NCI-H1417 treated with DMSO at 0.1 percent for 48 hours (cell line): ENCODE measurements at places on chromosomes 1 and 21.

GRCh38 chr1:89363638-89364536 is at the start of gene GBP6:
GBP6 (plus strand) TSS chr1:89364059; CDS start chr1:89368552, 4,493 bp downstream.
- DNase-seq = no peak

- no peak for DNase-seq
Observed at GRCh38 chr1:41467673-41468072, 16.8 kb downstream of the EDN2 start.

DNA sequence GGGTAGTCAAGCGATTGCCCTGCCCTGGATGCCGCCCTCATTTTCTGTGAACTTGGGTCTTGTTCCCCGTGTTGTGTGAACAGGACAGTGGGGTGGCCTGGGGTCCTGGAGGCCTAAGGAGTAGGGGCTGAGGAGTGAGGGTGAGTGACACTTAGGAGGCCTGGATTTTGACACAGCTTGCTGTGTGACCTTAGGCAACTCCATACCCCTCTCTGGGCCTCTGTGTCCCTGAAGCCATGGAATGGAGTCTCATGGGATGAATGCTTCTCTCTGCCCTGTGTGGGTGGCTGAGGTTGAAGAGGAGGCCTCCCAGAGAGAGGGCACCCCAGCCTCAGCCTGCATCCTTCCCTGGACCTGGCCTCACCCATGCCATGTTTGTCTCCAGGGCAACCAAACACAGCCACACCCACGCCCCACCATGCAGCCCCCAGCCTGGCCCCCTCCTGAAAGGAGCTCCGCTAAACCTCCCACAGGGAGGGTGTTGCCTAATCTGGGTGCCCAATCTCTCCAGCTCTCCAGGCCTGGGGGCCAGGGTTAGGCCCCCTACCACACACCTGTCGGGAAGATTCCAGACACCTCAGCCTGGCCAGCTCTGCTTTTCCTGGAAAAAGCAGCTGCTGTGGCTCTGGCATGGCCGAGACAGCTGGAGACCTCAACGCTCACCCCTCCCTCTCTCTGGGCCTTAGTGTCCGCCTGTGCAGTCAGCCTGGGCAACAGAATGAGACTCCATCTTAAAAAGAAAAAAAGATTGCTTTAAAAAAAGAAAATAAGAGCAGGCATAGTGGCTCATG is 9.9 kb downstream of the MYOM3 start:
- no peak for DNase-seq

DNA sequence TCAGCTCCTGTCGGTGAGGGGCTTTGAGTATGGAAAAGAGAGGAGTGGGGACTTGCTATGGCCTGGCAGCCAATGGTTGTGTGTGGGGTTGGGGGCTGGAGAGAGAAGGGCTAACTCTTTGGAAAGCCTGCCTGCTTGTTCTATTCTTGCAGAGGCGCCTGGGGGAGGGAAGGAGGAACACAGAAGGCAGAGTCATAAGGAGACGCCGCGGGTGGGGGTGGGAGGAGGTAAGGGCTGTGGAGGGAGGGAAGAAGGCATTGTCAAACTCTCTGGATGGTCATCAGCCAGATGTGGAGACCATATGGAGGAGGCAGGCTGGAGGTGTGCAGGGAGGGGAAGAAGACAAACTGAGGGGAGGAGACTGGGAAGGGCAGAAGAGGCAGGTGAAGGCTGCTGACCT is 70.0 kb downstream of the PLXNA2 start:
- DNase-seq = no peak

DNA sequence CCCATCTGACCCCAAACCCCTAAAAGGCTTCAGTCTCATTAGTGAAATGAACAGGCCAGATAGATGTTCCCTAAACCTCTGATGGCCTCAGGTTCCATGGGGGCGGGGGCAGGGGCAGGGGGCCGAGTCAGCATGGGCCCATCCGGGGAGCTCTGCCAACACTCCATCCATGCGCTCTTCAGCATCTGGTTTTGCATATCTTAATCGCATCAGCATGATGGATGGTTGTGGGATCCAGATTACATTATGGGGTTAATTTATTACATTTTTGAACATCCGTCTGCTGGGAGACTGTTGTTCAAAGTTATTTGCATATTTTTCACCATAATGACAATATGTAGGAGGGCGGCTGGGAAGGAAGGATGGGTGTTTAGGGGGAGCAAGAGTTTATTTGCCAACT is 3.1 kb upstream of the MAD2L2 start:
- DNase-seq = no peak

GRCh38 chr1:164725401-164725800 is 166.4 kb downstream of the PBX1 start:
- no peak for DNase-seq

- DNase-seq = no peak
Observed at GRCh38 chr21:42370894-42371654, 4.7 kb upstream of the TFF1 start.

DNA sequence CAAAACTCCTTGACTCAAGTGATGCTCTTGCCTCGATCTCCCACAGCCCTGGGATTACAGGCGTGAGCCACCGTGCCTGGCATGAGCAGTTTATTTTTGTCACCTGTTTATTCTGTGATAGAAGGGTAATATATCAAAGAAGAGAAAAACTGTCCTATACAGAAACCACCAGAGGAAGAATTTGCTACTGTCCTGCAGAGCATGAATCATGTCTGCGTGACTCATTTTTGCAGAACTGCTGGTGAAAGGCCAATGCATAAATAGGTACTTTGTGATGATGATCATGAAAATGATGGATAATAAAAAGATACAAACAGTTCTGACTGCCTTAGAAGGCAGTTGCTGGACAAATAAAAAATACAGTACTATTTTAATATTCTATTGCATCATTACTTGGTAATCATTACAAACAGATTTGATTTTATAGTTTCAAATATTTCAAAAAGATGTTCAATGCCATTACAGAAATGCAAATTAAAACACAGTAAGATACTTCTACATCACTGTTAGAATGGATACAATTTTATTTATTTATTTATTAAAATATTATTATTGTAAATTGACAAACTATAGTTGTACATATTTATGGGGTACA is 26.5 kb downstream of the RIPPLY3 start:
- no peak for DNase-seq

DNA sequence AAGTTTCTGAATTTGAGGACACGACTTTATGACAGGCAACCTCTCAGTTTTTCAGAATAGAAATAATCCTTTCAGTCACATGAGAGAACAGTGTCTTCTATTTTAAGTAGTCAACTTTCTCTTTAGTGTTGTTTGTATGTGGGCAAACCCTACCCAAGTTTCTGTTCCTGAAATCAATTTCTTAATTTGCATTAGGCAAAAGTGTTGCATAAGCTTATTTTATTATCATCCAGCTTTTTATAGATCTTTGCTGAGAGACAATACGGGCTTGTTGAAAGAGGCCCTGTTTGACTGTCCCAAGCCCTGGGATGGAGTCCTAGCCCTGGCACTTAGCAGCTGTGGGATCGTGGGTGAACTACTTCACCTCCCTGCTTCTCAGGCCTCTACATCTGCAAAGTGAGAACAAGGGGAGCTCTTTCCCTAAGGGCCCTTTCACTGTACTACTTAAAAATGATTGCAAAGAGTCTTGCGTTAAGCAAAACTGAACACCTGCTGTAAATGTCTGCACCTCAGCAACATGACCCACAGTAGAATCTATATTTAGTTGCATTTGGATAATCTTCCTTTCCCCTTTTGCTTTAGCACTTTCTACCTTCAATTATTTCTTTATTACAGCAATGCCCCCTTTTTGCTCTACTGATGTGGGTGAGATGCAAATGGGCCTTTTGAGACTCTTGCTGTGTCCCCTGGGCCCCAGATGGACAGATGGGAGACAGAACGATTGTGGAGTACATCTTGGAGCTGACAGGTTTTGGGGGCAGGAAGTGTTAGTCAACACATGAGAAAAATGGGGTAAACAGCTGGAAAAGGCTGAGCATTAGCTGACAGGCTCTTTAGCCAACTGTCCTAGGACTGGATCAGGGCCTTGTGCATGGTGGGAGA is 41.0 kb upstream of the SCAF4 start:
- DNase-seq = no peak

DNA sequence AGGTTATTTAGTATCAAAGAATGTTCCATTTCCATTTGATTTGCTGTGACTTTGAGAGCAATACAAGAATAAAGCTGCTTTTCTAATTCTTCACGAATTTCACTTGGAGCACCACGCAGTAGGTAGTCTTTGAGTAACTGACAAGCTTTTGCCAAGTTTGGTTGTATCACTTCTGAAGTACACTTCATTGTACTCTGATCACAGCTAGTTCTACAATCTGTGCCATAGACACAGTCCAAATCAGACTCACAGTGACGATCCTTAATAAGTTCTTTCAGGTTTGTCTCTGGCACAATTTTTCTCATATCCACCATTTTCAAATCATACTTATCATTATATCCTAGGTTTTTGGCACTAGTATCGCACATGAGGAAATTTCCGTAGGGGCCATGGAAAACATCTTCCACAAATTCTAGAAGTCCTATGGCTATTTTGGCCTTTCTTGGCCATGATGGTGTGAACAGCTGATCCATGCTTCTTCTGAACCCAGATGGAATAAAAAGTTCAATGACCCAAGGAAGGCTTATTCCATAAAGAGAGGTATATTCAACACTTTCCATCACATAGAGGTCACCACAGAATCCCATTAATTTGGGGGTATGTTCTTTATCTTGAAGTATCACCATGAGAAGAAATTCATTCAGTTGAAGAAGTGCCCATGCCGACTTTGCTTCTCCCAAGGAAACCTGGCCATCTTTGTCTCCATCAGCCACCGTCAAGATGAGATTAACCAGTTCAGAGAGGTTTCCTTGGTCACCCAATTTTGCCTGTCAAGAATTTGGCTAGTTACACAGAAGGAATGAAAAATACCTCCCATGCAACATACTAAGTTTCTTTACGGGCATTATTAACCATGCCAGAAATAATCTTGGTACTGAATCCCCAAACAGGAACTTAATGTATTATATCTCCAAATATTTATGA is 11.9 kb downstream of the RPL5 start:
- DNase-seq = no peak

DNA sequence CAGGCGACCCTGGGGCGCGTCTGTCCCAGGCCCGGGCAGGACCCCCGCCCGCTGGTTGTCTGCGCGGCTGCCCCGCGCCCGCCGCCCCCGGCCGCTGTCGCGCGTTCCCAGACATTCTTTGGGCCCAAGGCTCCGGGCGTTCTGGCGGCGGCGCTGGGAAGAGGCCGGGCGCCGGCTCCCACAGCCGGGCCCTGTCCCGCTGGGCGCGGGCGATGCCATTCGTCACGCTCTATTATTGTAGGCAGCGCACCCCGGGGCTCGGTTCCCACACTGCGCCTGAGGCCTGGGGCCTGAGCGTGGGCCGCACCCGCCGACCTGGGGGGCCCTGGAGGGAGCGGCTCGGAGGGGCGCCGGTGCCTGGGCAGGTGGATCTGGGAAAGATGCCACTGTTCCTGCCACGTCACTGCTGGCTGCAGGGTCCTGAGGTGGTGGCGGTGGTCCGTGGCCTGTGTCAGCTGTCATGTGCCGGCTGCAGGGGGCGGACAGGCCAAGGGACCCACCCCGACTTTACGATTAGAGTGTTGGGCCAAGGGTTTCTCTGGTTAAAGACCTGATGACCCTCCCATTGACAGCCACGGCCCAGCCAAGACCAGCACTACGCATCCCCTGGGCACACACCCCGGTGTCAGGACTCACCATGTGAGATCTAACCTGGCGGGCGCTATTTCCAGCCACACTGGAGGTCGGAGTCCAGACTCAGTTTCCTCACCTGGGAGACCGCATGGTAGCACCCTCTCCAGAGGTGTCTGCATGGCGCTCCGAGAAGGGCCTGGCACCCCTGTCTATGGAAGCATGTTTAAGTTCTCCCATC is 55.1 kb upstream of the ADARB1 start:
- DNase-seq = no peak

GRCh38 chr1:217010253-217010652 is 287.0 kb upstream of the ESRRG start:
- DNase-seq = no peak

DNA sequence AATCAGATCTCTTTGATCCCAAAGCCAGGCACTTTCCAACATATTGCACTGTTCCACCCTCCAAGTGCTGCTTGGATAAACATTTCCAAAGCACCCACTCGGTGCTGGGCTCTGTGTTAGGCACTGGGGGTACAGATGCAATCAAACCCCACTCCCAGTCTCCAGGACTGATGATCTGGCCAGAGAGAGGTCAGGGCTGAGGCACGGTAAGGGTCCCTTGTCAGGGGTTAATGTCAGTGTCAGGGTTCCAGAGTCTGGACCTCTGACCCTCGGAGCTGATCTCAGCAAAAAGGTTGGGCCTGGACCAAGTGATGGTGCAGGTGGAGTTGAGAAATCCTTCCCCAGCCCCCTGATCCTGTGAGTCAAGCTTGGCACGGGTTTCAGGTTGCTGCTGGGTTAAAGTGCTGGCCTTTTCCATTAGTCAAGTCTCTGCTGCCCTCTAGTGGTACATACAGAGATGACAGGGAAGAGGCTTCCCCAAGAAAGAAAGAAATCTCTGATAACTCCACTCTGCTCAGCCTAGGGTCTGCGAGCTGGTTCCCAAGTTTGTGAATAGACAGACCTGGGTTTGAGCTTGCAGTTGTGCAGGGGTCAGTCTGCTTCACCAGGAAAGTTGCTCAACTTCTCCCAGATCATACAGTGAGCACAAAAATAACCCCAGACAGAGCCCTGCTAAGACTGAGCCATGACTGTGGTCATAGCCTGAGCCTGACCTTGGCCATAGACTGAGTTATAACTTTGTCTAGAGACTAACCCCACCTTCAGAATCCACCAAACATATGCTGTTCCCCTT is 74.6 kb downstream of the DMRTA2 start:
- no peak for DNase-seq

- DNase-seq = no peak
Observed at GRCh38 chr1:241270016-241270415, 87.0 kb downstream of the RGS7 start.

DNA sequence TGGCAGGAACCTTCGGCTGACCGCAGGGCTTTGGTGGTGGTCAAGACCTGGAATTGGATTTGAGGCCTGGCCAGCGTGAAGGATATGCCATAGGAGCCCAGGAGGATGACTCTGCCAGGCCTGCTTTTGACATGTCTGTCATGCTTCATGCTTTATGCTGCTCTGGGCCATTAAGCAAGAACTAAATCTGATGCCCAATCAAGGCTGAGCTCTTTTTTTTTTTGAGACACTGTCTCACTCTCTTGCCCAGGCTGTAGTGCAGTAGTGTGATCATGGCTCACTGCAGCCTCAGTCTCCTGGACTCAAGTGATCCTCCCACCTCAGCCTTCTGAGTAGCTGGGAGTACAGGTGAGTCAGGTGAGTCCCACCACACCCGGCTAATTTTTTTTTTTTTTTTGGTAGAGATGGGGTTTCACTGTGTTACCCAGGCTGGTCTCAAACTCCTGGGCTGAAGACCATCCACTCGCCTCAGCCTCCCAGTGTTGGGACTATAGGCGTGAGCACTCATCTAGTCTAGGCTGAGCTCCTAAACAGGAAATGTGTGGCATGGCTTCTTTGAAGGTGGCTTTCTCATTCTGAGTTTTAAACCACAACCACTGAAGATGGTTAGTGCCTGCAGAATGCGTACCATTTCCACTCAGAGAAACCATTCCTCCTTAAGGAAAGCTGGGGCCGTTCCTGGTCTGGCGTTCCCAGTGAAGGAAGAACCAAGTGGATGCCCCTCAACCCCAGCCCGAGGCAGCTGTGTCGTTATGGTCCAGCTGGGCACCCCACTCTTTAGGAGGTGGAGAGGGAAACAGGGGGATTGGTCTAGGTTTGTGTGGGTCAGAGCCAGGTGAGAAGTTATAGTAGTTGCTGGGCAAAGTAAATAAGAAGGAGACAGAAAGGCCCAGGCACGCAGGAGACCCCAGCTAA is 34.2 kb upstream of the ATP5PO start:
- no peak for DNase-seq

- no peak for DNase-seq
Observed at GRCh38 chr1:246600579-246600978, 34.3 kb downstream of the CNST start.

- no peak for DNase-seq
Observed at GRCh38 chr21:46089285-46089684, 8.6 kb upstream of the COL6A2 start.
